Calu3 (cell line): ENCODE measurements at places on chromosomes 4 and X. TPM values are rescaled to one million over a fixed set of nuclear protein-coding genes. Genes with fewer than 3 reads are reported as not detected.

FDCSP gene
- 1,542 and 2,729 TPM in 2 replicates for total RNA-seq

PASD1 gene
- total RNA-seq: not detected in 2 replicates

RADX gene
- 3.4 and 4.3 TPM in 2 replicates for total RNA-seq

IL13RA2 gene
- total RNA-seq: not detected in 2 replicates

RTL9 gene
- total RNA-seq: not detected in 2 replicates

TEX13C gene
- not detected in 2 replicates for total RNA-seq

ASB9 gene
- total RNA-seq: 10.8 and 12.2 TPM in 2 replicates

GAGE12H gene
- not detected in 2 replicates for total RNA-seq

SMR3B gene
- not detected in 2 replicates for total RNA-seq

TFE3 gene
- total RNA-seq: 32.2 and 35.1 TPM in 2 replicates

NXF2 gene
- total RNA-seq: not detected in 2 replicates

APLN gene
- total RNA-seq: 0.35 TPM in 1 of 2 replicates, not detected in the other

PABPC5 gene
- total RNA-seq: not detected in 2 replicates

SPIN4 gene
- 17.2 and 18.4 TPM in 2 replicates for total RNA-seq

DIPK2B gene
- total RNA-seq: not detected in 2 replicates

GUCY1B1 gene
- 19.3 TPM in 2 replicates for total RNA-seq

MSANTD1 gene
- 1.4 and 1.6 TPM in 2 replicates for total RNA-seq

NIPAL1 gene
- 17.0 and 21.0 TPM in 2 replicates for total RNA-seq

SRPX gene
- 0.78 and 1.2 TPM in 2 replicates for total RNA-seq

F8A3 gene
- total RNA-seq: 12.2 and 15.7 TPM in 2 replicates

CXCL8 gene
- total RNA-seq: 222 and 404 TPM in 2 replicates

USP17L13 gene
- total RNA-seq: not detected in 2 replicates

KIT gene
- not detected in 2 replicates for total RNA-seq

MAGEC3 gene
- not detected in 2 replicates for total RNA-seq

ZXDB gene
- 8.8 and 9.4 TPM in 2 replicates for total RNA-seq

CFI gene
- total RNA-seq: 25.8 and 27.7 TPM in 2 replicates

GIMD1 gene
- total RNA-seq: not detected in 2 replicates

NPFFR2 gene
- total RNA-seq: 0.78 and 1.3 TPM in 2 replicates

HPGDS gene
- not detected in 2 replicates for total RNA-seq

SLC10A6 gene
- not detected in 2 replicates for total RNA-seq

CAPN6 gene
- 0.09 and 0.27 TPM in 2 replicates for total RNA-seq

LANCL3 gene
- 2.2 and 2.3 TPM in 2 replicates for total RNA-seq

BEND4 gene
- total RNA-seq: not detected in 2 replicates

MAGEA12 gene
- not detected in 2 replicates for total RNA-seq

VSIG1 gene
- total RNA-seq: 2.6 and 23.2 TPM in 2 replicates

PNCK gene
- total RNA-seq: 1.1 TPM in 1 of 2 replicates, not detected in the other

GABRA4 gene
- total RNA-seq: not detected in 2 replicates

NSG1 gene
- not detected in 2 replicates for total RNA-seq

KLHL13 gene
- total RNA-seq: 0.64 and 0.95 TPM in 2 replicates

TMEM192 gene
- 18.4 and 21.1 TPM in 2 replicates for total RNA-seq

CDKL2 gene
- total RNA-seq: 2.2 and 2.7 TPM in 2 replicates

PLP1 gene
- total RNA-seq: not detected in 2 replicates

NAT8L gene
- 0.83 and 1.3 TPM in 2 replicates for total RNA-seq

PORCN gene
- 15.6 and 19.3 TPM in 2 replicates for total RNA-seq

GC gene
- total RNA-seq: 0.90 and 2.5 TPM in 2 replicates

AMTN gene
- total RNA-seq: not detected in 2 replicates

PGAM4 gene
- total RNA-seq: not detected in 2 replicates

FAM199X gene
- 31.6 and 31.9 TPM in 2 replicates for total RNA-seq
